HL-60 (cell line): ENCODE measurements at places on chromosomes 3 and 15.
A peak's percentile ranks its signal among the peaks of the same experiment; 100 is the strongest.

DNA sequence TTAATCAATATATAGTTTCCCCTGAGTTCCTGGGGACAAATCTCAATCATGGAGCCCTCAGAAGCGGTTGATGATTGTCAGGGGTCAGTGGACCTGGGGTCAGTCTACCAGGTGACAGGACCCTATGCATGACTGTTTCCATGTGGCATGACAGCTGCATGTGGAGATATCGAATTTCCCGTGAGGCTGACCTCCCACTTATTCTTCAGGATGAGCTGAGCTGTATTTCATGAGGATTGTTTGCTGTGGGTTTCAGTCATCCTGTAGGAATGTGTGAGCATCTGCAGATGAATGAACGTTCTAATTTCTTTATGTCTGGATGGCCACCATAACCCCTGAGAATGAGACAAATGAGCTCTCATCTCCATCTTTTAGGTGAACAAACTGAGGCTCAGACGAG is 93.0 kb upstream of the HES1 start:
- no peak for DNase-seq

- DNase-seq = peak; percentile 79
Observed at GRCh38 chr15:100338971-100339444, 2.8 kb downstream of the ADAMTS17 start.

DNA sequence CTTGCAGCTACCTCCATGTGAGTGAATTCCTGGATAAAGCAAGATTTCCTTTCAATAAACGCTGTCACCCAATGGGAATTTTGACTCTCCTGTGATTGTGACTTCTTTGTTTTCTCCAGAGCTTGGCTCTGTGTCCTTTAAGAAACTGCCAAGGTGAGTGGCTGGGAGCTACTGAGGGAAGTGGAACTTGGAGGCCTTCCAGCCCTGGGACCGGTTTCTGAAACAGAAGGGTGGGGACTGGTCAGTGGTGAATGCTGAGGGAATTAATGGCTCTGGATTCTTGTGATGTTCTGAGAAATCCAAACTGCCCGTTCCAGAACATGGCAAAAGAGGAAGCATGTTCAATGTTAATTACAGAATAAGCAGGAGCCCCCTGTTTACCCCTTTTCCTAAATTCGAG is 41.1 kb upstream of the MYZAP start:
- no peak for DNase-seq

- no peak for DNase-seq
Observed at GRCh38 chr15:73965758-73966113, 26.4 kb downstream of the STOML1 start.

GRCh38 chr3:138389841-138390581 is 41.6 kb downstream of the MRAS start:
- no peak for DNase-seq

- DNase-seq = no peak
Observed at GRCh38 chr3:177538048-177538749, 340.9 kb upstream of the TBL1XR1 start.

DNA sequence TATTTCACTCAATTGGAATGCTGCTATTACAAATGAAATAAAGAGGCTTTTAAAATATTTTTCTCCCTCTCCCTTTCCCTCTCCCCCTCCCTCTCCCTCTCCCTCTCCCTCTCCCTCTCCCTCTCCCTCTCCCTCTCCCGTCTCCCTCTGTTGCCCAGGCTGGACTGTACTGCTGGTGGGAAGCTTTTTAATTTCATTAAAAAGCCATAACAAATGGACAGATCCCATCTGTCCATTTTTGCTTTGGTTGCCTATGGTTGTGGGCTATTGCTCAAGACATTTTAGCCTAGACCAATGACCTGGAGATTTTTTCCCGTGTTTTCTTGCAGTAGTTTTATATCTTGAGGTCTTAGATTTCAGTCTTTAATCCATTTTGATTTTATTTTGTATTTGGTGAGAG is 107.2 kb upstream of the LRRC3B start:
- DNase-seq = no peak

GRCh38 chr15:27731776-27732175 is 367.3 kb downstream of the OCA2 start:
- DNase-seq = no peak

DNA sequence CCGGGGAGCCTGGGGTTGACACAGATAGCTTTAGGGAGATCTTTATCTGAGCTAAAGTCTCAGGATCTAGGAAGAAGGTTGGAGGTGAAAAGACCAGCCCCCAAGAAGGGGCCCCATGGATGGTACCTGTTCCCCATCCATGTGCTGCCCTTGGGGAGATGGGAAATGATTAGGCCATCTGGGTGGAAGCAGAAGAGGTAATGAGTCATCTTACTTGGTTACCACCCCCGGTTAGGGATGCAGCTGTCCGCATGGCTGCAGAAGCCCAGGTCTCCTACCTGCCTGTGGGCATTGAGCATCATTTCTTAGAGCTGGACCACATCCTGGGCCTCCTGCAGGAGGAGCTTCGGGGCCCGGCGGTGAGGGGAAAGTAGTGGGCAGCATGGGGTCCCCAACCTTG is 3.1 kb upstream of the CPLX3 start:
- DNase-seq = no peak

DNA sequence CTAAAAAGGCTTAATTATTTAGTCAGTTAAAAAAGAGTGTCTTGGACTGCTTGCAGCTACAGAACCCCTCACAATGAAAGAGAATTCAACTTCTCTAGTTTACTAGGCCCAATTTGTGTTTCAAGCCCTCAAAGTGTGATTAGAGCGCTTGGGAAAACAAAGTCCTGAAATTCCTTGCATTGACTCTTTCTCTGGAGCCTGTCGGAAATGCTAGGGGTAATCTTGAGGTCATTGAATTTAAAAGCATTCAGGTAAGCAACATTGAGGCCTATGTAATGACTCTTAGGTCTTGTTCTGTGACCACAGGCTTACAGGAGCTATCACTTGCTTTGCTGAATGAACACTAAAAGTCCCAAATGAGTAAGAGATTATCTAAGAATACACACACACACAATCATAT is 186.0 kb downstream of the NLGN1 start:
- no peak for DNase-seq

GRCh38 chr15:77030048-77030927 is 35.4 kb downstream of the PSTPIP1 start:
- no peak for DNase-seq

DNA sequence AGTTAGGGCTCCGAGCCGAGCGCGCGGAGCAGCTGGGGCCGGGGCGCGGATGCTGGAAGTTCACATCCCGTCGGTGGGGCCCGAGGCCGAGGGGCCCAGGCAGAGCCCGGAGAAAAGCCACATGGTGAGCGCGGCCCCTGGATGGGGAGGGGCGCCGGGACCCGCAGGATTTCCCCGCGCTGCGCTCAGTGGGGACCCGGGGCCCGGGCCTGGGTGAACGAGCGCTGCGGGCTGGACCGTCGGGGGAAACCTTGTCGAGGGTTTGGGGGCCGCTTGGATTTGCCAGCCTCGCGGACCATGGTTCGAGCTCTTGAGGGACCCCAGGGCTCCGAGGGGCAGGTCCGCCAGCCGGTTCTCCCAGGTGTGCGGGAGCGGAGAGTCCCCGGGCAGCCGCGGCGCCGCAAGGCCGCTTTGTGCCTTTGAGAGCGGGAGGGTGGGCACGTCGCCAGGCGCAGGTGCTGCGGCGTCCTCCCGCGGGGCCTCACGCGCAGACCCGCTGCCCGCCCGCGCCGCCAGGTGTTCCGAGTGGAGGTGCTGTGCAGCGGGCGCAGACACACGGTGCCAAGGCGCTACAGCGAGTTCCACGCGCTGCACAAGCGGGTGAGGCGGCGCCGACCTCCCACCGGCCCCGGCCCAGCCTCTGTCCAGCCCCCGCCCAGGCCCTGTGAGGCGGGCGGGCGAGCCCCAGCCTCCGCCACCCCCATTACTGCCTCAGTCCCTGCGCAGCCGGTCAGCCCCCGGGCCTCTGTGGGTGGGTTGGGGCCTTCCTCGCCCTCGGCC is at the start of gene SNX22:
SNX22 (plus strand) TSS at position 5 of the 780 bp plus-strand sequence; CDS start at position 50, 45 bp downstream.
- DNase-seq = no peak

GRCh38 chr15:70301396-70301795 is 203.7 kb upstream of the TLE3 start:
- no peak for DNase-seq

DNA sequence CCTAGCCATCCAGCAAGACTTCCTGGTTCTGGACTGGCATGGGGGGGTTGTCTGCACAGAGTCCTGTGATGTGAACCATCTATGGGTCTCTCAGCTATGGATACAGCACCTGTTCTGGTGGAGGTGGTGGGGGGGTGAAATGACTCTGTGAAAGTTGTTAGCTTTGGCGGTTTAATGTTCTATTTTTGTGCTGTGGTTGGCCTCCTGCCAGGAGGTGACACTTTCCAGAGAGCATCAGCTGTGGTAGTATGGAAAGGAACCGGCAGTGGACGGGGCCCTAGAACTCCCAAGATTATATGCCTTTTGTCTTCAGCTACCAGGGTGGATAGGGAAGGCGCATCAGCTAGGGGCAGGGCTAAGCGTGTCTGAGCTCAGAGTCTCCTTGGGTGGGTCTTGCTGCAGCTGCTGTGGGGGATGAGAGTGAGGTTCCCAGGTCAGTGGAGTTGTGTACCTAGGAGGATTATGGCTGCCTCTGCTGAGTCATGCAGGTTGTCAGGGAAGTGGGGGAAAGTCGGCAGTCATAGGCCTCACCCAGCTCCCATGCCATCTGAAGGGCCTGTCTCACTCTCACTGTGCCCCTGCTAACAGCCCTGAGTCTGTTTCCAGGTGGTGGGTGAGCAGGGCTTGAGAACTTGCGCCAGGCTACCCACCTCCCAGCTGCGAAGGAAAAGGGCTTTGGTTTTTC is 7.1 kb upstream of the LARS2 start:
- DNase-seq = no peak

DNA sequence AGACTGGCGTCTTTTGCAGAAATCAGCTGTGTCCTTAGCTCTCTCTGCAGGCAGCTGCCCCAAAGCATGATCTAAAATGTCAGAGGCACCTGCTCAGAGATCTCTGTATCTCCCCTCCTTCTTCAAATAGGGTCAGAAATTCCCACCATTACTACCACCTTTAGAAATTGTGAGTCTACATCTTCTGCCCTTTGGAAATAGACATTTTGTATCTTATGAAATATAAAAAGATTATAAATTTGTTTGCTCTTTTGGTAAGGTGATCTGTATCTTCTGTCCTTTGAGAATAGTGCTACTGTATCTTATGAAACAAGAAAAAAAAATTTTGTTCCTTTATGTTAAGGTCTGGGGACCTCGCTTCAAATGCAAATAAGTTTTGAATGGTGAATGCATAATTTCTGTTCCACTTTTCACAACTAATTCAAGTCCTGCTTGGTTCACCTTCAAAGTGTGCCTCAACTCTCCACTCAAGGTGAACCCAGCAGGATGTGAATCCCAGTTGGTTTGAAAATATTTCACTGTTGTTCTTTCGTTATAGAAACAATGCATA is 28.3 kb upstream of the GPD1L start:
- no peak for DNase-seq

DNA sequence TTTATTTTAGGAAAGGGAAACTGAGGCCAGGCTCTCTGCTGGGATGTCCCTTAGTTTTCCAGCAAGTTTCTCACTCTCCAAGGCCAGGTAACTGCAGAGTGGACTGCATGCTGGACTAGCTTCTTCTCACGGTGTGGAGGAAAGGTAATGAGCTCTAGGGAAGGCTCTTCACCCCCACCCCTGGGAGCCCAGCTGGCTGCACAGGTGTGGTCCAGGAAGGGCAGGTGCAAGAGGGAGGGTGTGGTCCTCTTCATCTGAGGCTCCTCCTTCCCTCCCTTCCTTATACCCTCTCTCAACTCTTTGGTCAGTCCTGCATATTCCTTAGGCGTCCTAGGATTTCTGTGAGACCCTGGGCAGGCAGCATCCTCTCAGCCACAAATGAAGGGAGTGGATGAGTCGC is 33.9 kb downstream of the RNU5B-1 start:
- no peak for DNase-seq

DNA sequence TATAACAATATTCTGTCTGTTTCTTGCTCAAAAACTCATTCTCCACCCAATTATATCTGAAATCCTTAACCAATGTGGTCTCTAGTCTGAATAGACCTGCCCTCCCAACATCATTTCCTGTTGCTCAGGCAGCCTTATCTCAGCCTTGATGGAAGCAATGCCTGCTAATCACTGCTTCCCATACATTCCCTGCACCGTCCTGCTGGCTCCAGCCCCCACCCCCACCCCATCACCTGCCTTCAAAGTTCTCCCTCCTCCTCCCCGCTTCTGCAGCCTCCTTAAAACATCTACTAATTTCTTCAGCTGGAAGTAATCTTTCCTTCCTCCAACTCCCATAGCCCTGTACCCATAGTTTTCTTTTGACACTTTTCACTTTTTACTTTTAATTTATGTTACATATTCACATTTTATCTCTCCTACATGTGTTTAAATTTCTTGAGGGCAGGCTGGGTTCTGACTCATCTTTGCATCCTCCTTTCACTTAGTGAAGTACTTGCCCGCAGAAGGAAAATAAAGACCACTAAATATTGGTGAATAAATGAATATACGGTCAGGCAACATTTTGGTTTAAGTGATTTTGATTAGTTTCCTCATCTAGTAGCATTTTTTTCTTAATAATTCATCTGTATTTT is 98.2 kb downstream of the MEIS2 start:
- DNase-seq = no peak

DNA sequence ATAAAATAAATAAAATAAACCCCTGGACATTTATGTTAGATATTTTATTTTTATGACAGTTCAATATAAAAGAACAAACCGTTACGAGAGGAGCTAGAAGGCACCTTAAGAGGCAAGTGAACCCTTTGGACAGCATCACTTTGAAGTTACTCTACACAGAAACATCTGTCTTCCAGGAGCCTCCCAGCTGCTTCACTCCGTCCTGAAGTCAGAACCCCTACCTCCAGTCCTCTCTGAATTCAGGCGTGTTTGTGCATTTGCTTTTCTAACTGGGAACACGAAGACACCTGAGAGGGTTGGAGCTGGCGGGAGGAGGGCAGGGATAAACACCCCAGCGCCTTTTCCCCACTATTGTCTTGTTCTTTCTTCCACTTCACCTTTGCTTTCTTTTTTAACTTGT is 46.2 kb downstream of the CMTM7 start:
- no peak for DNase-seq

GRCh38 chr15:31219221-31219620 is 107.4 kb upstream of the KLF13 start:
- DNase-seq = no peak

DNA sequence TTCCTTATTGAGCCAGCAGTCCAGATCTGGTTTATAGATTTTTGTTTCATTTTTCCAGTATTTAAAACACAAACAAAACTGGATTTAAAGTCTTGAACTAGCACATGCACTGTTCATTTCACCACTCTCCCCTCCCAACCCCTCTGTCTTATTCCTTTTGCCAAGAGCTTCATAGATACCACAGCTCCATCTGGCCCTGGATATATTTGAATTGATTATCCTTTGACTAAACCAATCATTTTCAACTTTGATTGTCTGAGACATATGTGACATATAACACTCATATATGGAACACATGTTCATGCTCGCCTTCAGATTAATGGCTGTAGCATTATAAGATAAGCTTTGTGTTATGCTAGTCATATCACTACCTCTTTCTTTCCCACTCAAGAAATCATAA is 376.6 kb upstream of the NAALADL2 start:
- DNase-seq = no peak

- DNase-seq = peak; percentile 90
Observed at GRCh38 chr15:67065531-67066005, at the start of gene SMAD3. TSS of gene SMAD3 (plus strand) at chr15:67065602. CDS start at chr15:67066155, 553 bp downstream.
